Globus pallidus (tissue), 1 donor: ENCODE measurements at places on chromosomes 5 and 9.

DNA sequence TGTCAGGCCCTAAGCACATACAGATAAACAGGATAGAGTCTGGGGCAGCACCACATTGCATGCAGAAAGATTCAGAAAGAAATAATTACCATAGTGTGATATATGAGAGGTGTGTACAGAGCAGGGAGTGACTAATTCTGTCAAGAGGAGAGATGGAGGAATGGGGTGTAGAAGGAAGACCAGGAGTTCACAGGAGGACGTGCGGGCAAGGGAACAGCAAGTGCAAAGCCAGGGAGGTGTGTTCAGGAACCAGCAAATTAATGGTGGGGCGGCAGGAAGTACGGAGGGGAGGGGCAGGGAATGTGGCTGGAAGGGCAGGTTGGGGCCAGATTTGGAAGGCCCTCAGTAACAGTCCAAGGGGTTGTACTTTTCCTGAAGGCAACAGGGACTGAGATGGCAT lies 17.4 kb downstream of the EGR1 start:
- no peak for DNase-seq

GRCh38 chr5:150431048-150431447 lies 18.3 kb upstream of the CD74 start:
- DNase-seq: no peak

- DNase-seq: no peak
Measured at GRCh38 chr9:91818647-91819403, 131.2 kb downstream of the ROR2 start.

- DNase-seq: no peak
Measured at GRCh38 chr9:134059188-134059641, 8.6 kb downstream of the BRD3 start.

DNA sequence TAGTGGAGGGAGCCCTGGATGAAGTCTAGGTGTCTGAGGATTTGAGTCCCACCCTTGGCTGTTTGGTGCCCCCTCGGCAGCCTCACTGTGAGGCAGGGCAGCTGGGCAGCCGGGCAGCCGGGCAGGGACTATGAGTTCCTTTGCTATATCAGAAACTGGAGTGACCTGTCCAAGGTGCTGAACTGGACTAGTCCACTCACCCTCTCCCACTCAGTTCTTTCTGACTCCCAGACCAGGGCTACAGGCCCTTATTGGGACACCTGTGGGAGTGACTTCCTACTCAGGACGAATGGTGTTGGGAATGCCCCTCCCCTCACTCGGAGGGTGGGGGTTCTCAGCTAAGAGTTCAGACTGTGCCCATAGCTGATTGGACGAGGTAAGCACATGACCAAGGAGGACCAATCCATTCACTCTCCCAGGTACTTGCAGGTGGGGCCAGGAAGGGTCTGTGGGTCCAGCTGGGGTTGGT lies 34.1 kb upstream of the RAPGEF1 start:
- peak; percentile 31 for DNase-seq
